Stimulated activated CD4-positive, alpha-beta T cell treated with anti-CD3 and anti-CD28 coated beads, Interleukin-1b, Interleukin-23, amount 100 ng/mL, for 4 hours (primary cell): ENCODE measurements at places on chromosomes 5 and 9.

- no peak for DNase-seq
Observed at GRCh38 chr5:67976181-67976580, 239.4 kb upstream of the PIK3R1 start.

GRCh38 chr9:16579872-16580432 lies 290.5 kb downstream of the BNC2 start:
- DNase-seq: no peak

GRCh38 chr9:71608825-71609447 lies 159.4 kb downstream of the CEMIP2 start:
- no peak for DNase-seq

GRCh38 chr5:128081111-128081851 lies 2.3 kb upstream of the SLC12A2 start:
- DNase-seq: no peak

GRCh38 chr5:2549900-2550299 lies 201.6 kb downstream of the IRX2 start:
- DNase-seq: no peak

DNA sequence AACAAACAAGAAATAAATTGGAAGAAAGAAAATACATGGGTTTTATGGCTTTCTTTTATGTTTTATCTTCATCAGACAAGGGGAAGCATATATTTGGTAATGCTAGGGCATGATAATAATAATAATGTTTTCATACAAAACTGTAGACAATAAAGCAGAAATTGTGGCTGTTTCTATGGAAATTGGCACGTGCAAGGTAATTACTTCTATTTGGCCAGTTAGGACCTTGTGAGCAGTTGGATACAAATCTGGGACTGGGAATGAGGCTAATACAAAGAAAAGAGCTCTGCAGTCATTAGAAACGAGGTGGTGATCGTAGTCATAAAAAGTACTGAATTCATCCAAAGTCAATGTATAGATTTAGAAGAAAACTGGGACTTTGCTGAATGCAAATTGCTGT lies 233.6 kb downstream of the EFNA5 start:
- no peak for DNase-seq

DNA sequence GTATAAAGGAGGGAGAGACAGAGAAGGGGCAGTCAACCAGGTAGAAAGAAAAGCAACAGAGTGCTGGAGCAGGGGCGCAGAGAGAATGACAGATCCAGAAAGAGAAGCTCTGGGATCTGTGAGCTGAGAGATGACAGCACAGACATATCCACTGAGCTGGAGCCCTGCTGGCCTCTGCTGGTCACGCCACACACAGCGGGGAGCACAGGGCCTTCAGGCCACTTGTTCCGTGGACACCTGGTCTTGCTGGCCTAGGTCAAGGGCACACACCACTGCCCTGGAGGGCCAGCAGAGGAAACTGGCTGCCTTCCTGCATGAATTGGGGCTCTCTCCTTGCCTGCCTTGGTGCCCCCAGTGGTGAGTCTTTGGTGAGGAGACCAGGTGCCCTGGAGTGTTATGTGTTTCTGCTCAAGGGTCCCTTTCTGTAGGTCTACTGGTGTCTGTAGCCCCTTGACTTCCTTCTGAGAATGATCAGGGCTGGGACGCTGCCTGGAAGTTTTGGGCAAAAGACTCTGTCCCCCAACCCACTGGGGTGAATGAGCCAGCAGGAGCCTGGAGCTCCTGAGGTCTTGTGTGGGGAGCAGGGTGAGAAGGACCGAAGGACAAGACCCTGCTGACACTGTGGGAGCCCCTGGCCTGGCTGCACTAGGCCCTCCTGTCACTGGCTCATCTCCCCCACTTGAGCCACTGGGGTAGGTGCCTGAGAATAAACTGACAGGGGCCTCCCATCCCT lies 59.2 kb upstream of the ADAMTS2 start:
- no peak for DNase-seq

DNA sequence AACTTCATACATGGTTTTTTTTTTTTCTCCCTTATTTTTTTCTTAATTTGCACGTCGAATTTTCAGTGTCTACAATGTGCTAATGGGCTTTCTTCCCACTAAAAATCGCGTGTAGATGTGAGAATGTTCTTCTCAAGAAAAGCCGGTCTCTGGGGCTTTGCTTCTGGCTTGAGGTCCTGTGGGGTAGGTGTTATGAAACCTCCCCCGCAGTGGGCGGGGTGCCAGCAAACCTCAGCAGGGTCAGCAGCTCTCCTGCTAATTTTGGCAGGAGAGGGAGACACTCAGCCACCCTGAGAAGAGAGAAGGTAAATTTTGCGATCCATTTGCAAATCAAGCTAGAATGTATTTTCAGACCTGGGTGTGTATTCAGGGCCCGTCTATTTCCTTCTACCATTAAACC lies 59.9 kb downstream of the NPR3 start:
- DNase-seq: no peak

GRCh38 chr5:60055168-60055567 lies 161.6 kb upstream of the PDE4D start:
- DNase-seq: no peak

DNA sequence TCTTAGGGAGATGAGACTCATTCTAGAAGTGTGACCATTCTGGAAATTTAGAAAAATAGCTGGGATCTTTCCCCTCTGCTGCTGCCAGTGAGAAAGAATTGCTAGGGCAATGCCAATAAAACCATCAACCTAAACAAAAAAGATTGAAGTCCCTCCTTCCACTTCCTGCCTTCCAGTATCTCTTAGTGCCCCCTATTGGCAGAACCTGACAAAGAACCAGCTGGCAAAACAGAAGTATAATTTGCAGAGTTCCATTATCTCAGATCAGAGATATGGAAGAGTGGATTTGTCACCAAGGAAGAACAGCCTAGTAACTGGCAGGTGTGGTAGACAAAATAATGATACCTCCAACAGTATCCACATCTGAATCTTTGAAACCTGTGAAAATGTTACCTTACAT lies 13.8 kb upstream of the PLCXD3 start:
- DNase-seq: no peak

DNA sequence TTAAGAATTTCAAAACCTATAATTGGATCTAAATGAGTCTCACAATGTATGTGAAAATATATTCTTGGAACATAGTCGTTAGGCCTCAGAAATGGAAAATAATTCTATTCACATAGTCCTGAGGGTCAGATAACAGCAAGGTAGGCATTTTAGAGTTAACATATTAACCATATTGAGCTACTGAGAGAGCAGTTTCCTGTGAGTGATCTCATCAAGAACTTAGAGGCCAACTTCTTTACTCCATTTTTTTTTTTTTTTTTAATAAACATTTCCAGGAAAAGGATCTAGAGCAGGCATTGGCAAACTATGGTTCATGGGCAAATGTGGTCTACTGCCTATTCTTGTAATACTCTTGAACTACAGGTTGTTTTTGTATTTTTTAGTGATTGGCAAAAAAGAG lies 26.6 kb downstream of the RAB24 start:
- DNase-seq: no peak

GRCh38 chr5:112848116-112848811 lies 12.8 kb upstream of the SRP19 start:
- DNase-seq: no peak

DNA sequence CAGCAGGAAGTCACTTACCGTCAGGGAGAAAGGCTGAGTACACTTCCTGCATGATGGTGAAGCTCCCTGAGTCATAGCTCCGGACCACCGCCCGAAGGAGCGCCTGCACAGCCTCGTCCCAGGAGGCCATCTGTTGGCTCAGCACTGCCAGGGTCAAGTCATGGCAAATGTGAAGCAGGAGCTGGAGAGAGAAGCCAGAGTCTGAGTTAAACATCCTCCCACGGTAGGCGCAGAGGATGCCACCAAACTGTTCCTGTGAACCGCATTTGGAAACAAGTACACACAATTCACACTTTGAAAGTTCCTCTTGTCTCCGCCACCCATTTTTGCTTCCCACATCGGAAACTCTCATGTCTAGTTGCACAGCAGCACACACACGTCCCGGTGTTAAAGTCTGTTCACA lies 33.9 kb downstream of the CNOT8 start:
- DNase-seq: no peak

DNA sequence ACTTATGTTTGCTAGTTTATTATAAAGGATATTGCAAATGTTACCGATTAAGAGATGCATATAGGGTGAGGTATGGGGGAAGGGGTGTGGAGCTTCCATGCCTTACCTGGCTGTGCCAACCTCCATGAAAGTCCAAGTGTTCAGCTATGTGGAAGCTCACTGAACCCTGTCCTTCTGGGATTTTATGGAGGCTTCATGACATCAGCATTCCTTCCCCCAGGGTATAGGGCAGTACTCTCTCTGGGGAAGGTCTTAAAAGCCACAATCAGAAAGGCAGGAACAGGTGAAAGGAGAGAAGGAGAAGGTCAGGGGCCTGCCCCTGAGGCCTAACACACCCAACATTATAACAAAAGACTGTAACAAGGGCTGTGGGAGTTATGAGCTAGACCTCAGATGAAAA lies 592.6 kb downstream of the PDE4D start:
- no peak for DNase-seq

GRCh38 chr5:116488356-116489041 lies 86.1 kb downstream of the SEMA6A start:
- DNase-seq: no peak

DNA sequence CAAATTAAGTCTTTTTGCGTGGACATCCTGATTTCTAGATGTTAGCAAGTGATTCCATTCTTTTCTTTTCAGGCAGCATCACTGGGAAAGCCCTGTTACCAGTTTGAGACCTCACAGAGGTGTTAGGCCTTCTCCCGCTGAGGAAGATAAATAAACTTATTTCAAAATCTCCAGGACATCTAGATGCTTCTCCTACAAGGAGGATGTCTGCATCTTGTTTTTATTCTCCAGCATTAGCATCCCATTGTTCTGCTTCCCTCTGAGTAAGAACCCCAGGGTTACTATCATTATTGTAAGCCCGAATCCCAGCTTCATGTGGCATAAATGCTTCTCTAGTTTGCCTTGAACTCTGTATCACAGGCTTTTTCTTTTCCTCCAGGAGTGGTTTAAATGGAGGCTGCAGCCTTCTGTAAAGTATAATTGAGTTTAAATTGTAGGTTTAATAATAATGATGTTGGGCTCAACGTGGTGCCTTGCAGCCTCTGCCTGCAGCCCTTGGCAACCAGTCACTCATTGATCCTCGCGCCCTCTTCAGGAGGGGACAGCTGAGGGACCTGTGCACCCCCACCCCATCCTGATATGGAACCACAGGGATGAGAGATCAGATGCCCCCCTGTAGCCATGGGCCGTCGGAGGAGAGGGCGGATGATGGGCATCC lies 114.9 kb downstream of the PDZD2 start:
- no peak for DNase-seq

DNA sequence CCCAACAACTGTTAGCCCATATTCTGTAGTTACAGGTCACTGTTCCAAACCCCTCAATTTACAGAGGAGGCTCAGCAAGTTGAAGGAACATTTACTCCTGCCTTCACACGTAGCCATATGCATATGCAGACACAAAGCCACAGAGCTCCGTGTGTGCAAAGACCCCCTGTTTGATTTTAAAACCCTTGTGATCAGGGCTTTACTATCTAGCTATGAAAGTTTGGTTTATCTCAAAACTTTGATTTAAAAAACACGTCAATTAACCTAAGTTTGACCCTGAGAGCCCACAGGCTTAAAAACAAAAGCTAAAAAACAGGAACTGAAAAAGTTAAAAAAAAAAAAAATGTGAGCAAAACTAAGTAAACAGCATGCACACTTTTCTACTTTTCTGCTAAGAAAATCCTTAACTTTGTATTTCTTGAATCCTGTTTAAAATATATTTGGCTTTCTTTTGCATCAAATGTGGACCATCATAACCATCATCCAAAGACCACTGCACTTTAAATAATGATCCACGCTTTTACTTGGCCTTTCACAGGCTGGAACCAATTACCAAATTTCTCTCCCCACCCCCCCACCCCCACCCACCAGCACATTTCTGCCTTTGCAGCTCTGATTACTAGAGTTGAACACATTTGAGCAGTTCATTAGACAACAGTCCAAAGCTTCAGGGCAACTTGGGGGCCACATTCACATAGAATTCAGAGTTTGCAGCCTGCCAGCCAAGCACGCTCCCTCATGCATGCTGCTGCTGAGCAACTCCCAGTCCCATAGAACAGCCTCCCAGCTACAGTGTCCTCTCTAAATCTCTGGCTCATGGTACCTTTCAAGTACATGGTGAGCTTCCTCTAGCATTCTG lies 128.8 kb upstream of the MAP3K1 start:
- no peak for DNase-seq

DNA sequence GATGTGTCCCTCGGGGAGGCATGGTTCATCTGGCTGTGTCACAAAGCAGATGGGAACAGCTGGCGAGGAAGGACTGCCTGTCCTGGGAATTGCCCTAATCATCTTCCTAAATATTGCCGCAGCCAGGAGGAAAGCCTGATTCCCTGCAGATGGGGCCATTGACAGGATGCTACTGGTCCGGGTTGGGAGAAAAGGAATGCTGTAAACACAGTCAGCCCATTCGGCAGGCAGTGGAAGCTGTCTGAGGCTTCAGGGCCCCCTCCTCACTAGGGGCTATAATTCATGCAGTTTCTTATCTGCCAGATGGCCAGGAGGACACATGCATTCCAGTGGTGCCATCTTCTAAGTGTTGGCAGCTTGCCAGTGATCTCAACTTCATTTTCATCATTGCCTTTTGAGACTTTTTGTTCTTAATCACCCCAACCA lies 110.3 kb downstream of the KCNIP1 start:
- DNase-seq: no peak

DNA sequence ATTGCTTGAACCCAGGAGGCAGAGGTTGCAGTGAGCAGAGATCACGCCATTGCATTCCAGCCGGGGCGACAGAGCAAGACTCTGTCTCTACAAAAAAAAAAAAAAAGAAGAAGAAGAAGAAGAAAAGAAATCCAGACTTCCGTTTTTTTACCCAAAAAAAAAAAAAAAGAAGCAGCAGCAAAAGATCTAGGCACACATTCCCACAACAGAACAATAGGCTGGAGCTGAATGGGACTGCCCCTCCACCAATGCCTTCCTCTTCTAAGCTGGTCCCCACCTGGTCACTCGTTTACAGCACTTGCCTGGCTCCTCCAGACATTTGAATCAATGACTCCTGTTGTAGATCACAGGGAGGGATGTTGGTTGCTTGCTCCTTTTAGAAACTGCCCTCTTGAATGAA lies 1.6 kb upstream of the LMAN2 start:
- DNase-seq: no peak

GRCh38 chr5:170466988-170467707 lies 36.7 kb upstream of the KCNIP1 start:
- no peak for DNase-seq

GRCh38 chr5:5751498-5751897 lies 329.0 kb downstream of the ICE1 start:
- no peak for DNase-seq
